ENCODE measurements at places on chromosomes 13 and 19.

DNA sequence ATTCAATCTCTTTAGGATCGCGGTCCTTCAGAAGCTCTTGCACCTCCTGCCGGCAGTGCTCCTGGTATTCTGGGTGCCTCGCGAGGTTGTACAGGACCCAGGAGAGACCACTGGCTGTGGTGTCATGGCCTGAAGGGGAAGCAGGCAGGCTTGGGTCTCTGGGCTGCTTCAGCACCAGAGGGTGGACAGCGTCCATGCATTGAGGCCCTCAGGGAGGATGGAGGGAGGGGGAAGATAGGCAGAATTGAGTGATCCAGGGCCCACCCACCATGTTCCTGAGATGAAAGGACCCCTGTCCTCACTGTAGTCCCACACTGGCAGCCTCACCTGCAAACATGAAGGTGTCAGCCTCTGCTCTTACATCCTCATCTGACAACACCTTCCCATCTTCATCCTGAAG lies 17.9 kb upstream of the OR10H5 start:
- no peak for DNase-seq

DNA sequence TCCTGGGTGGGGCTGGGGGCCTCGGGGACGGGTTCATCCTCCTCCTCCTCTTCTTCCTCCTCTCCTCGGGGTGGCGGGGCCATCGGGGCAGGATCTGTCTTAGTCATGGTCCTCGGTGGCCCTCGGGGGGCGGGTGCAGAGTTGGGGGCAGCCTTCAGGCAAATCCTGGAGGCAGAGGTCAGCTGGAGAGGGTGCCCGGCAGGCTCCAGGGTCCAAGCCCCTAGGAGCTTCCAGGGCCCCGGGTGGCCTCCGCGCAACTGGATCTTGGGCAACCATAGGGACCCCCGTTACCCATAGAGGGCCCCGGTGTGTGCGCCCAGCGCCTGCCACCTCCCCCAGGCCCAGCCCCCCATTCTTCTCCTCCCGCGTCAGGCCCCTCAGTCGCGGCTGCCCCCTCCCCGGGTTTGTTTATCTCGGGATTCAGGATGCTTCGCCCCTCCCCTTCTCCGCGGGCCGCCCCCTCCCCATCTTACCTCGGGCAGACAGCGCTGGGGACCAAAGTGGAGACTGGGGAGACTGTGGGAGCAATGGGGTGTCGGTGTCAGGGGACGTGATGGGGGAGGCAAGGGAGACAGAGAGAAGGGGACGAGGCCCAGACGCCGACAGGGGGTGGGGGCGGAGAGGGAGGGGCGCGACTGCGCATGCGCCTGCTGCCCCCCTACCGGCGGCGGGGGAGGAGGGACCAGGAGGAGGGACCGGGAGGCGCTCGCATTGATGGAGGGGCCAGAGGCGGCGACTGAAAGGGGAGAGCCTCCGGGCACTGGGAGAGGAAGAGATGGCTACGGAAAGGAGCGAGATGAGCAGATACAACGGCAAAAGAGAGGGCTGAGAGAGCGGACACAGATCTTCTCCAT lies at the start of gene CLIP3:
Gene CLIP3 (minus strand): TSS at position 623 of the 854 bp plus-strand sequence. CDS start 516 bp downstream, at position 107.
- DNase-seq, result no peak

GRCh38 chr19:30640252-30640965 lies 268.2 kb downstream of the ZNF536 start:
- DNase-seq, result no peak

- DNase-seq, result no peak
Observed at GRCh38 chr13:37187621-37188020, 82.2 kb upstream of the CSNK1A1L start.

- no peak for DNase-seq
Observed at GRCh38 chr13:112602189-112602588, 14.2 kb upstream of the TUBGCP3 start.

- no peak for DNase-seq
Observed at GRCh38 chr13:99829593-99830239, 141.9 kb downstream of the ZIC5 start.

- DNase-seq, result no peak
Observed at GRCh38 chr19:15101479-15102082, 5.6 kb upstream of the SYDE1 start.

GRCh38 chr19:41863209-41863931 lies 3.3 kb downstream of the RPS19 start:
- DNase-seq, result no peak

- no peak for DNase-seq
Observed at GRCh38 chr19:50975766-50976165, 6.4 kb upstream of the KLK6 start.

- no peak for DNase-seq
Observed at GRCh38 chr19:34306213-34306661, 51.9 kb downstream of the GARRE1 start.

- no peak for DNase-seq
Observed at GRCh38 chr13:33871207-33872004, 53.5 kb downstream of the RFC3 start.
